ENCODE measurements at places on chromosomes 5 and 9. TPM values are rescaled to one million over a fixed set of nuclear protein-coding genes. Genes with fewer than 3 reads are reported as not detected.

DNA sequence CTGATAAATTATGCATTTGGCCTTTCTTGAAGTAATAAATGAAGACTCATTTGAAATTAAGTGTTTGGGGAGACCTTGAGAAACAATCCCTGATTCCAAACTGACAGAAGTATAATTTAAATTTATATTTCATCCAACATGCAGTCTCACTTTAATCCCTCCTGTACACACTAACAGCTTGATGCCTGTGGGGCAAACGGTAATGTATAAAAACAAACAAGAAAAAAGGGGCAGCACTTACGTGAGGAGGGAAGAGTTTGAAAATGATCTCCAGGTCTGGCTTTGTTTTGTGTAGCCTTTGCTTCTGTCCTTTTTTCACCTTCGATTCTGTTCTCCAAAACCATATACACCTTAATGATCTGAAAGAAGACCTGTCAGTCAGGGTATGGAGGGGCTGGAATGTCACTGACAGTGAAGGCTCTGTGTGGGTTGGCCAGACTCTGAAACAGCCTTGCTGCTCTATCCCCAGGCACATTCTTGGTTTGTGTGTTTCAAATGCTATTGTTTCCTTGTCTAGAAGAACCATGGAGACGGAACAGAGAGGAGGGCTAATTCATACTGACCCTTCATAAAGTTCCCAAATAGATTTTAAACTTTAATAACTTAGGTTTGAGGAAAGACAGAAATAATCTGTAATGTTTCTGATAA lies 338.2 kb upstream of the WWC1 start:
- H3K4me3 ChIP-seq = no peak overlapping the region
- peaks cover 6% of the 10 kb centered on the region for H3K4me1 ChIP-seq

DNA sequence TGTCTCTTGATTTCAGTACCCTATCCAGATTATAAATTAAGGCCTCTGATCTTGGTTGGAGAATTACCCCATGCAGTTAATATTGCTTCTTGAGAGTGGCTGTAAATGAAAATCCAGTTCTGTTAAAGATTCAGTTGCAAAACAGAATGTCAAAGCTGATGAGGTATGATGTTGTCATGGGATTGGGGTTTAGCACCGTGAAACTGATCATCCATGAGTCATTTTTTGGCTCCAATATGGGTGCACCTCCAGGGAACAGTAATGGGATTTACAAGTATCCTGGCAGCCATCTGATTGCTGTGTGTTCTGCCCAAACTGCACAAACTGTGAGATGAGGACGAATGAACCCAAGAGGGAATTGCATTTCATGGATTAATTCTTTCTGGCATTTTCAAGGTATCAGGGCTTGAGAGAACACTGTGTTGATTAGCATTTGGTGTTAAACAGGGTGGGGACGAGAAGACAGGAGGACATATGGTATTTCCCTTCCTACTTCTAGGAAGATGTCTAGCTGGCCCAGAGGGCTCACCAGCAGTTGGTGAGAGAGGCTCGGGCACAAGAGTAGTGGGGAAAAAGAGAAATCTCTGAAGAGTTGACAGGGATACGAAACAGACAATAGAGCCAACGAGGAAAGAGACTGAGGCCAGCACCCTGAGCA lies 214.7 kb downstream of the GAS1 start:
- H3K36me3 ChIP-seq = no peaks in the 10 kb centered on the region
- no peaks in the 10 kb centered on the region for H3K27me3 ChIP-seq
- H3K4me3 ChIP-seq = no peak overlapping the region
- H3K27ac ChIP-seq = no peak overlapping the region
- peaks cover 36% of the 10 kb centered on the region for H3K4me1 ChIP-seq
- no peak for DNase-seq

Gene MAMDC2
- polyA plus RNA-seq = 0.65 TPM

Gene GDA
- polyA plus RNA-seq = 9.3 TPM

DNA sequence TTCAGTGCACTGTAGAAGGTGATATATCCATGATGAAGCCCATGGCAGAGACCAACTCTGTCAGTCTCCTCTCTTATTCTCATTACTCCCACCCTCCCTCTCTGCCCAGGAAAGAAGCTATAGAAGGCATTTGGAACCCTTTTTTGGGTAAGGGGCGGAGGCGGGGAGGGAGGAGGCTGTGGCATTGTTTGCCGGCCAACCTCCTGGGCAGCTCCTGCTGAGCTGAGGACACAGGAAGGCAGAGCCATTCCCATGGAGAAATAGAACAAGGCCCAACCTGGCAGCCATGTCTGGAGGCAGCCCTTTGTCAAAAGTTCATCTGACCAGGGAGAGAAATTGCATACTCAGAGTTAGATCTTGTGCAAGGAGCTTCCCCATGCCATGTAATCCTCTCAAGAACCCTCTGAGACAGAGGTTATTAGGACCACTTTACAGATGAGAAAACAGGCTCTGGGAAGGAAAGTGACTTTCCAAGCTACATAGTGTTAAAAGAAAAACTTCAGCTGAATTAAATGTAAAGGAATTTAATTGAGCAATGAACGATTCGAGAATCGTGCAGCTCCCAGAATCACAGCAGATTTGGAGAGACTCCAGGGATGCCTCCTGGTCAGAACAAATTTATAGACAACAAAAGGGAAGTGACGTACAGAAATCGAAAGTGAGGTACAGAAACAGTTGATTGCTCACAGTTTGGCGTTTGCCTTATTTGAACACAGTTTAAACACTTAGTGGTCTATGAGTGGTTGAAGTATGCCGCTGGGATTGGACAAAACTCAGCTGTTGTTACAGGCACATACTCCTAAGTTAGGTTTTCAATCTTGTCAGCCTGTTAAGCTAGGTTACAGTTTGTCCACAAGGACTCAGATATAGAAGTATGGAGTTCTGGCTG lies 158.6 kb downstream of the MELK start:
- H3K27me3 ChIP-seq = no peaks in the 10 kb centered on the region
- no peaks in the 10 kb centered on the region for H3K36me3 ChIP-seq
- H3K27ac ChIP-seq = no peak overlapping the region
- no peak for DNase-seq
- no peaks in the 10 kb centered on the region for H3K4me1 ChIP-seq

DNA sequence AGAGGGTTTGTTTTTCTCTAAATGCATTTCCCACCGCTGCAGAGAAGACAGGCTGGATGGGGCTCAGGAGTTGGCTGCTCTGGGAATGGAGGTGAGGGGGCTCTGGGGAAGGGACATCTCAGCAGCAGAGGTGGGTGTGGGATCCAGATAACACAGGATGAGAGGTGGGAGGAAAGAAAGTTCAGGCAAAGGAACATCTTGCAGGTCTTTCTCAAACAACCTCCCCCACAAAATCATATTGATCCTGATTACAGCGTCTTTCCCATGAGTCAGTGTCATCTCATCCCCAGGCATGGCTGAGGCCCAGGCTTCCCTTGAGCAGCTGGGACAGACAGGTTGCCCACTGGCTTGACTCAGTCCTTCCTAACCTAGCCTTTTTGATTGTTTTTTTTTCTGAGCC lies 11.3 kb upstream of the ACSL6 start:
- H3K27ac ChIP-seq = no peak overlapping the region
- no peaks in the 10 kb centered on the region for H3K4me1 ChIP-seq
- peaks cover 29% of the 10 kb centered on the region for H3K27me3 ChIP-seq
- H3K4me3 ChIP-seq = no peak overlapping the region
- H3K36me3 ChIP-seq = no peaks in the 10 kb centered on the region

DNA sequence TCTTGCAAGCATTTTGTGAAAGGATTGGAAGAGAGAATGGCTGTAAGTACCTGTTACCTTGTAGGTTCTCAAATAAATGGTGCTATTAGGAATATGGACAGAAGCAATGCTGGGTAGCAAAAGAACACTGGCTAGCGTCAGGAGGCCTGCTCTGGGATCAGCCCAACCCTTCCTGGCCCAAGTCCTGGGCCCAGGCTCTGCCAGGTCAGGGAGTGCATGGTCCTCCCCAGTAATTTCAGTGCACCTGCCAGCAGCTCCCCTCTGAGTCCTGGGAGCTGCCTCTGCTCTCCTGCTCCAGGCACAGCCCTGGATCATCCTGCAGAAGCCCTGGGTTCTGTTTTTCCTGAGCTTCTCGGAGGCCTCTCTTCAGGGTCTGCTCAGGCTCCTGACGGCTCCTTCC lies 89.5 kb upstream of the ARAP3 start:
- H3K4me1 ChIP-seq = no peaks in the 10 kb centered on the region
- H3K27ac ChIP-seq = no peak overlapping the region
- no peaks in the 10 kb centered on the region for H3K27me3 ChIP-seq
- no peak for DNase-seq
- no peak overlapping the region for H3K4me3 ChIP-seq

DNA sequence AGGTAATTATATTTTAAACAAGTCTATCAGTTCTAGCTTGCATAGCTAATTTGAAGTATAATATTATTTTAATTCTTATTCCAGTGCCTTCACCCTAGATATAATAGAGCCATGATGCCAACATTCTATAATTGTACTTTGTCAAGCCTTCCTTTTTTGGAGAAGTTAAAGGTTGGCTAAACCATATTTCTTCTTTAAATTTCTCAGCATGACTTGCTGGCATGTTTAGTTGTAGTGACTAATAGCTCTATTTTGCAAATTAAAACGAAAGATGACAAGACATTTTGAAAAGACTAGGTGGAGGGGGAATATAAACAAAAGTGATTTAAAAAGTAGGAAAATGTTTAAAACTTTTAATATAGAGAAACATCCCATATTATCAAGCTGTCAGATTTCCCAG lies 400.7 kb downstream of the PSAT1 start:
- H3K4me3 ChIP-seq = no peak overlapping the region
- no peaks in the 10 kb centered on the region for H3K36me3 ChIP-seq
- no peak for DNase-seq
- peaks cover 5% of the 10 kb centered on the region for H3K27me3 ChIP-seq
- H3K27ac ChIP-seq = no peak overlapping the region

GRCh38 chr9:116236979-116237378 lies 83.4 kb downstream of the PAPPA start:
- no peak overlapping the region for H3K27ac ChIP-seq
- H3K4me1 ChIP-seq = peaks cover 4% of the 10 kb centered on the region
- H3K4me3 ChIP-seq = no peak overlapping the region

GRCh38 chr5:148805326-148806290 lies 20.8 kb upstream of the ADRB2 start:
- H3K27me3 ChIP-seq = no peaks in the 10 kb centered on the region
- no peak overlapping the region for H3K27ac ChIP-seq
- peaks cover 12% of the 10 kb centered on the region for H3K4me1 ChIP-seq
- no peaks in the 10 kb centered on the region for H3K36me3 ChIP-seq

DNA sequence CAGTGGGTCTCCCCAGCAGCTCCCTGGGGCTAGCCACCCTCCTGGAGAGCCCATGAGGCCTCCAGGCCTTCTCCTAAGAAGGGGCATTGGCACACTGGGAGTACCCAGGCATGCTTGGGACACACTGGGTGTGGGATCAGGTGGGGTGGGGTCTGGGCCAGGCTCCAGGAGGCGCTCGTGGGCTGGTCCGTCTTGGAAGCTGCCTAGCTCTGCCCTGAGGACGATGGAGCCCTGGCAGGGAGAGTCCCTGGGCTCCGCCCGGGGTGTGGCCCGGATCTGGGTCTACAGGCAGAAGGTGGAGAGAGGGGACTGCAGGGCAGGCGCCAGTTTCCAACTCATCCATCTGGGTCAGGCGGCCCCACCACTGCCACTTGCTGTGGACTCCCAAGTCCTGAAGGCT lies 2.4 kb downstream of the PRRX2 start:
- peaks cover 12% of the 10 kb centered on the region for H3K4me1 ChIP-seq
- no peak for DNase-seq
- no peak overlapping the region for H3K4me3 ChIP-seq

- H3K27me3 ChIP-seq = no peaks in the 10 kb centered on the region
- H3K4me1 ChIP-seq = peaks cover 9% of the 10 kb centered on the region
- DNase-seq = peak; percentile 72
- no peak overlapping the region for H3K27ac ChIP-seq
Observed at GRCh38 chr5:76337953-76338451, 65.1 kb upstream of the IQGAP2 start.

GRCh38 chr5:24788829-24789514 lies 144.2 kb upstream of the CDH10 start:
- H3K4me3 ChIP-seq = no peak overlapping the region
- DNase-seq = no peak
- H3K36me3 ChIP-seq = no peaks in the 10 kb centered on the region
- no peaks in the 10 kb centered on the region for H3K27me3 ChIP-seq
- no peak overlapping the region for H3K27ac ChIP-seq
- no peaks in the 10 kb centered on the region for H3K4me1 ChIP-seq

DNA sequence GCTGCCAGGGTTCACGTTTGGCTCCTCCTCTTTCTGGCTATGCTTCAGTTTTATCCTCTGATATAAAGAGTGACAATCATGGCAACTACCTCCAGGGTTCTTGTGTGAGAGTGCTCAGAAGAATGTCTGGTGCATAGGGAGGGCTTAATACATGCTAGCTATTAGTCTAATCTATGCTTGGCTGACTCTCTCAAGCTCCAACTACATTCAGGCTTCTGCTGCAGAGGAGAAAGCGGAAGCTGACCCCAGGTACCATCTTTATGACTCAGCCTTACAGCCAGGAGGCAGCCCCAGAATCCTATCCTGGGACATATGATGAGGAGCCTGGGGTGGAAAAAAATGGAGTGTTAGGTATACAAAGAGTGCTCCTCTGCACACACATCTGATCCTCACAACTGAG lies 32.1 kb upstream of the RASGRF2 start:
- H3K4me1 ChIP-seq = no peaks in the 10 kb centered on the region
- no peak overlapping the region for H3K4me3 ChIP-seq
- no peaks in the 10 kb centered on the region for H3K27me3 ChIP-seq
- H3K36me3 ChIP-seq = no peaks in the 10 kb centered on the region
- no peak for DNase-seq
- H3K27ac ChIP-seq = no peak overlapping the region

Gene CCDC183
- polyA plus RNA-seq = 32.1 TPM

Gene CD274
- polyA plus RNA-seq = not detected

GRCh38 chr5:88049156-88049555 lies 219.5 kb downstream of the TMEM161B start:
- H3K4me3 ChIP-seq = no peak overlapping the region
- H3K27me3 ChIP-seq = no peaks in the 10 kb centered on the region
- no peaks in the 10 kb centered on the region for H3K36me3 ChIP-seq
- no peaks in the 10 kb centered on the region for H3K4me1 ChIP-seq

GRCh38 chr5:133494232-133494922 lies 118.0 kb downstream of the FSTL4 start:
- H3K27ac ChIP-seq = no peak overlapping the region
- no peaks in the 10 kb centered on the region for H3K36me3 ChIP-seq
- peaks cover under 1% of the 10 kb centered on the region for H3K4me1 ChIP-seq
- H3K4me3 ChIP-seq = no peak overlapping the region

DNA sequence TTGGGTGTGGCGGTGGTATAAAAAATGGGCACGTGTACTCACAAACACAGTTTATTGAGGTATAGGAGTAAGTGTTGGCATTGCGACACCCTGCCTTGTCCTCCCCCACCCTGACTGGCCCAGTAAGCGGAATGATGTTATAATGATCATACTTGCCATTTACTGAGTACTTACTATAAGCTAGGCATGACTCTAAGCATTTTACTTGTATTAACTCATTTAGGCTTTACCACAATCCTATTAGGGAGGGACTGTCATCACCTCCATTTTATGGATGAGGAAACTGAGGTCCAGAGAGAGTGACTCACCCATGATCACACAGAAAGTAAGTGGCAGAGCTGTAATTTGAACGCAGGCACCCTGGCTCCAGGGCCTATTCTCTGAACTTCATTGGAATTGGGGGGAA lies 2.3 kb downstream of the SMIM3 start:
- no peak overlapping the region for H3K4me3 ChIP-seq
- H3K36me3 ChIP-seq = no peaks in the 10 kb centered on the region
- peaks cover 39% of the 10 kb centered on the region for H3K4me1 ChIP-seq
- peak overlapping the region; percentile 83 for H3K27ac ChIP-seq
- no peaks in the 10 kb centered on the region for H3K27me3 ChIP-seq

GRCh38 chr5:19179571-19179970 lies 808.4 kb downstream of the CDH18 start:
- no peaks in the 10 kb centered on the region for H3K36me3 ChIP-seq
- H3K4me1 ChIP-seq = no peaks in the 10 kb centered on the region
- no peak for DNase-seq
- no peak overlapping the region for H3K4me3 ChIP-seq
- H3K27ac ChIP-seq = no peak overlapping the region
- no peaks in the 10 kb centered on the region for H3K27me3 ChIP-seq

Gene IPPK
- 12.4 TPM for polyA plus RNA-seq

Data from hepatocyte (in vitro differentiated cells).